ENCODE measurements at places on chromosomes 7 and 10. TPM values are rescaled to one million over a fixed set of nuclear protein-coding genes. Genes with fewer than 3 reads are reported as not detected.

SEMA3C gene
- 53.5 TPM for total RNA-seq

KCP gene
- 0.22 TPM for total RNA-seq

GOT1 gene
- total RNA-seq = 43.1 TPM

PFKP gene
- 558 TPM for total RNA-seq

PON3 gene
- total RNA-seq = 35.7 TPM

MLXIPL gene
- 1.4 TPM for total RNA-seq

TRIP6 gene
- total RNA-seq = 46.2 TPM

All from A549 treated with dexamethasone at 1 μM for 4 hours (cell line).